ENCODE measurements at places on chromosomes 3 and 15. TPM values are rescaled to one million over a fixed set of nuclear protein-coding genes. Genes with fewer than 3 reads are reported as not detected.

FOXL2NB gene
- not detected for total RNA-seq

DNA sequence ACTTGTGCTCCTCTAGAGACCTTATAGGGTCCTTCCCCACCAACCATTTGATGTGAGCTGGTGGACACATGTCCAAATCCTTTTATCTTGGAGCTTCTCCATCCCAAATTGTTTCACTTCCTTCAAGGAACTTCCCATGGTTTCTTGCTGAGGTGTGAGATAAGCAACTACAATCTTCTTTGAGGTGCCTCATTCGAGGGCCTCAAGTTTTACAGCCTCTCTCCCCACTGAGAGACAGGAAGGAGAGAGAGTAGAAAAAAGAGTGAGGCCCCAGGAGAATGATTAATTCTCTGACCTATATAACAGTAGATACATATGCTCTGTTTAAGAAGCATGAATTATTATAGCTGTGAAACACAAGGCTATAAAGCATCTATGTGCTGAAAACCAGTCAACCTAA lies 70.5 kb downstream of the SUMF1 start:
- no peak for ATAC-seq

DNA sequence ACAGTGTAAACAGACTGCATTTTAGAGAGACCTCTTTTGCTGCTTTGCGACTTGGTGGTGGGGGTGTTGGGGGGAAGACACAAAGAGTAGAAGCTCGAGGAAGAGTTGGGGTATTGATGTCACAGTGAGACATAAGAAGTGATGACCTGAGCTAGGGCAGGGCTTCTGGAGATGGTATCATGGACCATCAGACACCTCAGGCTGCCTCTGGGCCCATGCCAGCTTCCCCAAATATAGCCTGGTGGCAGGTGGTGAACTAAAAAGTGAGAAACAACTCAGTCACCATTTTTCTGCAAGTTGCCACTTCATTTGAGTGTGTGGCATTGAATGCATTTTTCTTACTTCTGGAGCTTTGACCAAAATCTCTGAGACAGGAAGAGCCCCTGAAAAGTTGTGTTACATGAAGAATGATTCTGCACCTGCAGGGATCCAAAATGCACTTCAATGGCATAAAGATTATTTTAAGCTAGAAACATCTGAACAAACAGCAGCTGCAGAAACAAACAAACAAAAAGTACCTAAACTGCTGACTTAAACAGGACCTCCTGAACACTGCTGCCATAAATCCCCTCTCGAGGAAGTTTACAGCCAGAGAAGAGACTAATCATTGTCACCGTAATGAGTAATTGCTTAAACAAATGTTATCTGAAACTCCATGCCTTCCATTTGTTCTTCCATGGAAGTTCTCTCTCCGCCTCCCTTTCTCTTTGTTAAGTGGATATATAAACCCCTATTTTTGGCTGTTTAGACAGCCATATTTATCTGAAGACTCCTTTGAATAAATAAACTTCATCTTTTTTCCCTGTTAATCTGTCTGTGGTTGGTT lies 15.2 kb upstream of the XIRP1 start:
- ATAC-seq = no peak

DNA sequence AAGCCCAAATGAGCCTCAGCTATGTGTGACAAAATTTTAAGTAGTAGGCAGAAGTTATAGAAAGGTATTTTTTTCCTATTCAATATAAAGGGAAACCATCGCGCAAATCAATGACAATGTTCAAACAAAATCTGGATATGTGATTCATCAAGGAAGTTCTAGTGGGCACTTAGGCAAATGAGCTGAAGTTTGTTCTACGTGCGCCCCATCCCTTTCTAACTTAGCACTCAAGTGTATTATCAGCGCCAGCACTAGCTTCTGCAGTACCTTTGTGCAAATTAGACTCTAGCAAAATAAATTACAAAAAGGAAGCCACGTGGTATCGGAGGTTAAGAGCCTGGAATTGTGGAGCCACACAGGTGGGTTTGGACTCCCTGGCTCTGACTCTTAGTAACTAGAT lies 91.1 kb downstream of the TBL1XR1 start:
- ATAC-seq = no peak

FRMD5 gene
- 0.20 TPM for total RNA-seq

DNA sequence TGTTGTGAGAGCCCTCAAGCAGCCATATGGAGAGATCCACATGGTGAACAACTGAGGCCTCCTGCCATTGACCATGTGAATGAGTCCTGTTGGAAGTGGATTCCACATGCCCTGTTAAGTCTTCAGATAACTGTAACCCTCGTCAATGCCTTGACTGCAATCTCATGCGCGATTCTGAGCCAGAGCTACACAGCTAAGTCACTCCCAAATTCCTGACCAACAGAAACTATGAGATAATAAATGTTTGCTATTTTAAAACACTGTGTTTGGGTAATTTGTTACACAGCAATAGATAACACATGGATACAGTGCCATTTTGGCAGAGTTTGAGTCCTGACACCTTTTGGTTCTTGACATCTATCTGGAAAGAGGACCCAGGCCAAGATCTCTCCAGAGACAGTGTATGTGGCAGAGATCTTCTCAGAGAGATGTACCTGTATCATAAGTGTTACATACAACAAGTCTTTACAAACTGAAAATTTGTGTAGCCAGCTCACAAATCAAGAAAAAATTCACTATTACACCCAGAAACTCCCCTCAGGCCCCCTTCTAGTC lies 34.5 kb upstream of the BNC1 start:
- no peak for ATAC-seq

DNA sequence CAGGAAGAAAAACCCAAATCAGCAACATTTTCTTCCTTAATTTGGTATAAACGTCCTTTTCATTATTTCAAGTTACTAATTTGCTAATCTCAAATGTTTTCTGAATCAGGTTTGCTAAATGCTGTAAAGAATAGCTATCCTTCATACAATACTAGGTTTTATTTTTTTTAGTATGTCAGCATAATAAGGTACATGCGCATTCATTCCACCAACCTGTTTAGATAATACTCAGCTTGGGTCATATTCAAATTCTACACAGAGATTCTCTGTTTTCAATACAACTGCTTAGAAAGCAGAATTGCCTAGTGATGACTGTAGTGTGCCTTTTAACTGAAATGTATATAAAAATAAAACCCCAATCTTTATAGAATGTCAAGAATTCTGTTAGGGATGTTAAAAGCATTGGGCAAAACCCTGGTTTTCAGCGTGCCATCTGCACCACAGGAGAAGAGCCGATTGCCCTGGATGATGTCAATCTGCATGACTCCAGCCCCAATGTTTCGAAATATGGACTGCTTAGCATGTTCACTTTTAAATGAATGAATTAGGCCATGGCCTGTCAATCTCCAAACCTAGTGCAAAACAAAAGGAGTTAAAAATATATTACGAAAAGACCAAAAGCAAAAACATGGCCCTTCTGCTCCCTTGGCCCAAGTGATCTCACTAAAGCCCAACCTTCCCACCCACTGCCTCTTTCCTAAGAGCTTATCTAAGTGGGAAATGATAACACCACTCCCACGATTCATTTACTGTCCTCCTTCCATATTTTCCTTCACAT lies 107.4 kb downstream of the GLDN start:
- ATAC-seq = no peak

VWA5B2 gene
- not detected for total RNA-seq

- ATAC-seq = no peak
Measured at GRCh38 chr3:174413062-174413912, 445.8 kb upstream of the NAALADL2 start.

DNA sequence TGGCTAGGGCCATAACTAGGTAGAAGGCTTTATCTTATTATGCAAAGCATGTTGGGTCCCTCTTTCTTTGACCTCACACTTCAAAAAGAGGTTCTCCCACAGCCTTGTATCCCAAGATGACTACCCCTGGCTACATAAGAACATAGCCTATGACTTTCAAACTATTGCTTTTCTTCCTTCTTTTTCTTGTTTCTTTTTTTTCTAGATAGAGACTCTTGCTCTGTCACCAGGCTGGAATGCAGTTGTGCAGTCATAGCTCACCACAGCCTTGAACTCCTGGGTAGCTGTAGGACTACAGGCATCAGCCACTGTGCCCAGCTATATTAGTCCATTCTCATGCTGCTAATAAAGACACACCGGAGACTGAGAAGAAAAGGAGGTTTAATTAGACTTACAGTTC lies 47.2 kb downstream of the DIPK2A start:
- ATAC-seq = no peak

ZNF620 gene
- 0.56 TPM for total RNA-seq

GRCh38 chr3:59133311-59133710 lies 83.5 kb upstream of the CFAP20DC start:
- no peak for ATAC-seq

SMCO1 gene
- total RNA-seq = not detected

GRCh38 chr15:99973351-99973750 lies 240.1 kb upstream of the LYSMD4 start:
- ATAC-seq = no peak

DNA sequence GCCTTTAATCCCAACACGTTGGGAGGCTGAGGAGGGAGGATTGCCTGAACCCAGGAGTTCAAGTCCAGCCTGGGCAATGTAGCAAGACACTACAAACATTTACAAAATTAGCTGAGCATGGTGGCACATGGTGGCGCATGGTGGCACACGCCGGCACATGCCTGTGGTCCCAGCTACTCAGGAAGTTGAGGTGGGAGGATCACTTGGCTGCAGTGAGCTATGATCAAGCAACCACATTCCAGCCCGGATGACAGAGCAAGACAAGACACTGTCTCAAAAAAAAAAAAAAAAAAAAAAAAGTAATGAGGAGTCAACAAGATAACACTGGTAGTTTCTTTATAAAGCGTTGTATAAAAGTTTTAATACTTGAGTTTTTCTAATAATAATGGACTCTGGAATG lies 10.1 kb downstream of the FEZF2 start:
- ATAC-seq = no peak

- ATAC-seq = peak; percentile 59
Measured at GRCh38 chr3:113051787-113052186, 61.0 kb downstream of the GTPBP8 start.

- no peak for ATAC-seq
Measured at GRCh38 chr3:117696851-117697407, 987.4 kb downstream of the TUSC7 start.

All from esophagus mucosa (tissue), 1 donor.